NCI-H460 (cell line): ENCODE measurements at places on chromosomes 1 and 21. TPM values are rescaled to one million over a fixed set of nuclear protein-coding genes. Genes with fewer than 3 reads are reported as not detected.

Gene SERPINC1
- total RNA-seq = 0.17 TPM in 1 of 2 replicates, not detected in the other

Gene TMEM54
- 5.3 and 6.1 TPM in 2 replicates for total RNA-seq

Gene LRRC53
- total RNA-seq = not detected in 2 replicates

Gene EGLN1
- total RNA-seq = 70.0 and 77.3 TPM in 2 replicates

Gene TTC34
- 0.06 and 0.20 TPM in 2 replicates for total RNA-seq

Gene LCE3D
- not detected in 2 replicates for total RNA-seq

Gene TMEM39B
- 6.2 and 8.6 TPM in 2 replicates for total RNA-seq

Gene KRTAP25-1
- total RNA-seq = not detected in 2 replicates

Gene TMIGD3
- total RNA-seq = not detected in 2 replicates

Gene PKNOX1
- 9.7 and 9.8 TPM in 2 replicates for total RNA-seq

Gene VASH2
- 1.3 and 2.8 TPM in 2 replicates for total RNA-seq

Gene BGLAP
- total RNA-seq = 0.50 TPM in 1 of 2 replicates, not detected in the other

Gene AGT
- not detected in 2 replicates for total RNA-seq

Gene DISP1
- total RNA-seq = 12.2 and 15.0 TPM in 2 replicates

Gene GBP5
- not detected in 2 replicates for total RNA-seq

Gene OTUD3
- 3.6 and 4.2 TPM in 2 replicates for total RNA-seq

Gene CCDC181
- 0.17 TPM in 1 of 2 replicates, not detected in the other for total RNA-seq

Gene TTLL10
- not detected in 2 replicates for total RNA-seq

Gene DCST2
- total RNA-seq = 0.45 and 1.6 TPM in 2 replicates

Gene TDRD10
- not detected in 2 replicates for total RNA-seq

Gene MCOLN2
- 7.6 and 9.8 TPM in 2 replicates for total RNA-seq

Gene PSRC1
- total RNA-seq = 23.1 and 28.0 TPM in 2 replicates

Gene KCNE2
- not detected in 2 replicates for total RNA-seq

Gene PRKAA2
- 54.7 and 62.4 TPM in 2 replicates for total RNA-seq

Gene FYB2
- not detected in 2 replicates for total RNA-seq

Gene TRAPPC3
- 54.7 and 62.9 TPM in 2 replicates for total RNA-seq

Gene CD164L2
- total RNA-seq = not detected in 2 replicates

Gene SYT14
- under 0.01 and 0.06 TPM in 2 replicates for total RNA-seq

Gene CNKSR1
- 0.52 and 0.92 TPM in 2 replicates for total RNA-seq

Gene TFF3
- not detected in 2 replicates for total RNA-seq
